ENCODE measurements at places on chromosomes 11 and 22.

DNA sequence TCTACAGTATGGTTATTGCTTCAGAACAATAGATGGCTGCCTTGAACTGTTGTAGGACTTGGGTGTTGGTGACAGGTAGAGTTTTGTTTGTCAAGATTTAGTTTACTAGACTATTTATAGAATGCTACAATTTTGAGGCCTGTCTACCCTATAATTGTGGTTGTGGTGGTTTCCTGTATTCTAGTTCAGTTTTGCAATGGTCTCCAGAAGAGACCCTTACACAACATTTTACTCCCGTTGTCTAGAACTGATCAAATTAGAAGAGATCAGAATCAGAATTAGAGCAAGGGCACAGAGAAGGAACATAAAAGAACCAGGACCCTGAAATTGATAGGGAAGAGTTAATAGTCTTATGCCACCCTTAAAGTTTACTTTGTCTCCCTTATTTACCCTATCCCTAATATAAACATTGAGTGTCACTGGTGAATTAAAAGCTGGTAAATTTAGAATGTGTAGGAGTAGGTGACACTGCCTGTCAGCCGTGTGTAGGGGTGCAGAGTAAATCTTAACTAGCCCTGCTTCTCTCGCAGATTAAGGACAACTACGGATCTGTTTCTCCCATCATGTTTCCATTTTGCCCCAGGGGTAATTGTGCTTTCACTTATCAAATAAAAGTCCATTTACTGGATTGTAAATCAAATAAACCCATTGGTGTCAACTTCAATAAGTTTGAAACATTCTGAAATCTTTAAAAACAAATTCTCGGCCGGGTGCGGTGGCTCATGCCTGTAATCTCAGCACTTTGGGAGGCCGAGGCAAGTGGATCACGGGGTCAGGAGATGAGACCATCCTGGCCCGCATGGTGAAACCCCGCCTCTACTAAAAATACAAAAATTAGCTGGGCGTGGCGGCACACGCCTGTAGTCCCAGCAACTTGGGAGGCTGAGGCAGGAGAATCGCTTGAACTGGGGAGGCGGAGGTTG, 10.9 kb upstream of the PHLDB1 start:
- no peak for DNase-seq

GRCh38 chr11:1041471-1041870, 5.0 kb upstream of the MUC6 start:
- no peak for DNase-seq

- no peak for DNase-seq
Observed at GRCh38 chr11:19349340-19350025, 108.7 kb upstream of the E2F8 start.

GRCh38 chr22:35592418-35592967, 24.6 kb downstream of the MB start:
- DNase-seq: no peak

GRCh38 chr22:28798810-28799605, 1.4 kb downstream of the XBP1 start:
- DNase-seq: peak; percentile 63

DNA sequence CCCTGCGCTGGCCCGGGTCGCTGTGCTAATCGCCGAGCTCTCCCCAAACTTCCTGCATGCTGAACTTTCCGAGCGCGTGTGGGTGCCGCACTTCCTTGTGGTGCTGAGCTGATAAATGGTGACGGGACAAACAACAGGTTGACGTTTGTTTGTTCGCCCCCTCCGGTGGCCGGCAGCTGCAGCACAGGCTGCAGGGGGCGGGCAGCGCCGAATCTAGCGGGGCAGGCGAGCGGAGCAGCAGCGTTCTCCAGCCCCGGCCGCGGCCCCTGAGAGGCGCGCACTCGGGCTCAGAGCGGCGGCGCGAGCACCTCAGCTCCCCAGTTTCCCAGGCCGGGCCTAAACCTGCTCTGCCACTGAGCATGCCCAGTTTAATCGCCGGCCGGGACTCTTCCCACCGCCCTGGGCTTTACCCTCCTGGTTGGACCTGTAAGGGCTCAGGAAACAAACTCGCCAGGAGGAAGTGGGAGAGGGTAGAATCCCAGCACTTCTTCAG, at the start of gene PDGFD:
TSS of gene PDGFD (minus strand) at position 120 of the 493 bp plus-strand sequence.
- peak; percentile 64 for DNase-seq

DNA sequence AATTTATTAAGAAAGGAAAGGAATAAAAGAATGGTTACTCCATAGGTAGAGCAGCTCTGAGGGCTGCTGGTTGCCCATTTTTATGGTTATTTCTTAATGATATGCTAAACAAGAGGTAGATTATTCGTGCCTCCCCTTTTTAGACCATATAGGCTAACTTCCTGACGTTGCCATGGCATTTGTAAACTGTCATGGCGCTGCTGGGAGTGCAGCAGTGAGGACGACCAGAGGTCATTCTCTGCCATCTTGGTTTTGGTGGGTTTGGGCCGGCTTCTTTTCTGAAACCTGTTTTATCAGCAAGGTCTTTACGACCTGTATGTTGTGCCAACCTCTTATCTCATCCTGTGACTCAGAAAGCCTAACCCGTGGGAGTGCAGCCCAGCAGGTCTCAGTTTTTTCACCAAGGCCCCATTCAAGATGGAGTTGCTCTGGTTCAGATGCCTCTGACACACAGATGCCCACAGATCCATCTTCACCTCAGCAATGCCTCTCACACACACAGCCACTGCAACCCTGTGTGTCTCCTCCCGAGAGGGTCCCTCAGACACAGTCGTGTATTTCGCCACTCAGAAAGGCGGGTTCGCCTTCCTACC, 16.4 kb upstream of the JAM3 start:
- DNase-seq: no peak

DNA sequence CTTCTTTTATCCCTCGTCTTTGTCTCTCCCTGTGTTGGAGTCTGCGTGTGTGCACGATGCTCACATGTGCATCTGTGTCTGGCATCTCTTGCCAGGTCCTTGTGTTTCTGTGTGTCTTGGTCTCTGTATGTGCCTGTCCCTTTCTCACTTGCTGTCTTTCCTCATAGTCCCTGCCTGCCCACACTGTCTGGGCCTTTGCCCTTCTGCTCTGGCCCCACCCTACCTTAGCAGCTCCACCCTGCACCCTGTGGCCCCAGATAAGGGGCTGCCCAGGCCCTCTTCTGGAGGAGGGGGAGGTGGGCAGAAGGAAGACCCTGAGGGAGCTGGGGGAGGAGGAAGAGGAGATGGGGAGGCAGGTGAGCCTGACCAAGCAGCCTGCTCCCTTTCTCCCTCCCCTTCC, 2.8 kb downstream of the EHBP1L1 start:
- DNase-seq: no peak

DNA sequence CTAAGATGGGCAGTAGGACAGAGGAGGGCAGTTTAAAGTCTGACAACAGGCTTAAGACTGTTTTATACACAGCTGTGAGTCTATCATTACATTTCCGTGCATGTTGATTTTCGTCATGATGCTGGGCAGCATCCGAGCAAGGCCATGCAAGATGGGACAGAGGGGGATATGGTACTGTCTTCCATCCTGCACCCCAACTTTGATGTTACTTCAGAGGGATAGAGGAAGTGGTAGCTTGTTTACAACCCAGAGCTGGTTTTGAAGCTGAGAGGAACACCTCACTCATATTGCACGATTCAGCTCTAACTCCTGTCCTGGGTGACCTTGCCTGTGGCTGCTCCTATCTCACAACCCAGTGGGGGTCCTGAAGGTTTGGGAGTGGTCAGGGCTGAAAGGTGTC, 3.0 kb upstream of the SORL1 start:
- no peak for DNase-seq

DNA sequence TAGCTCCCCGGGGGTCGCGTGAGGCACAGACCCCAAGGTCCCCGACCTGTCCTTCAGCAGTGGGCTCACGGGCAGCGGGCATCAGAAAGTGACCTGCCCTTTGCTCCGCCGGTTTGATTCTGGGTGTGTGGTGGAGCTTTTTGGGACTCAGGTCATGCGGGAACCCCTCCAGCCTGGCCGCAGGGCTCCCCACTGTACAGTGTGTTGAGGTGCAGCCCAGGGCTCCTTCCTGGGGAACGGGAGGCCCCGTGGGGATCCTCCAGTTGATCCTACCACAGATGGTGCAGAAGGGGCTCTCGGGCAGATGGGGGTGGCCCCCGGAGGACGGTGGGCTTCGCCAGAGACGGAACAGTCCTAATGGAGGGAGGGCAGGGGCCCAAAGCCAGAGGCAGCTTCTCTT, 24.2 kb downstream of the MUC6 start:
- no peak for DNase-seq

DNA sequence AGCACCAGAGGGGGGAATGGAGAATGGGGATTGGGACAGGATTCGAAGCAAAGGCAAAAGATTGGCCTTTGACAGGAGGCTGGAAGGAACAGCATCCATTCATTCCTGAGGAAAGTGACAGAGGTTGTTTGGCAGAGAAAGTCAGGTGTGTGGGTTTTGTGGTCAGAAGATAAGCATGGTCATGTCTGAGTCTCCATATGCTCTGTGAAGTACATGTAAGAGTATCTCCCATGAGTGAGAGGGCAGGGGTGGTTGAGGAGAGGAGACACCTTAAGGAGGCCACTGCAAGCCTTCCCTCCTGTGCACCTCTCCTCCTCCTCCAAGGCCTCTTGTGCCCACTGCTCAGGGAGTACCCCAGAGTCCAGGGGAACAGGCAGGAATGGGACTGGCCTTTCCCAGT, 1.9 kb upstream of the NLRP10 start:
- no peak for DNase-seq

DNA sequence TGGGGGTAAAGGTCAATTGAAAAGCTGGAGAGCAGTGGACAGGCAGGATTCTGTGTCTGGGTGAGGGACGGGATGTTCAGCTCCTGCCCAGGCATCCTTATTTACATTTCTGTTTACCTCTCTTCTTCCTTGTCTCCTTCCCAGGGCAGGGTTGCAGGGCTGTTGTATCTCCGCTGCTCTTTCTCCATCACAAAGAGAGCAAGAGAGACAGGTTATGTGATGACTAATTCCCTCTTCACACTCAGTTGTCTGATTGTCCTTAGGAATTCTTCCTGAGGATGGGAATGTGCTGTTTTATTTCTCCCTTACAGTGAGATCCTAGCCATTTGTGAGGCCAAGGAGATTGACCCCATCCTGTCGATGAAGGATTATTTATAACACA, 104.9 kb downstream of the VPREB1 start:
- no peak for DNase-seq

- no peak for DNase-seq
Observed at GRCh38 chr11:6653656-6654055, 2.0 kb downstream of the DCHS1 start.

GRCh38 chr22:33832558-33833151, 87.6 kb downstream of the LARGE1 start:
- no peak for DNase-seq

- no peak for DNase-seq
Observed at GRCh38 chr11:93822359-93822758, 28.1 kb downstream of the VSTM5 start.

DNA sequence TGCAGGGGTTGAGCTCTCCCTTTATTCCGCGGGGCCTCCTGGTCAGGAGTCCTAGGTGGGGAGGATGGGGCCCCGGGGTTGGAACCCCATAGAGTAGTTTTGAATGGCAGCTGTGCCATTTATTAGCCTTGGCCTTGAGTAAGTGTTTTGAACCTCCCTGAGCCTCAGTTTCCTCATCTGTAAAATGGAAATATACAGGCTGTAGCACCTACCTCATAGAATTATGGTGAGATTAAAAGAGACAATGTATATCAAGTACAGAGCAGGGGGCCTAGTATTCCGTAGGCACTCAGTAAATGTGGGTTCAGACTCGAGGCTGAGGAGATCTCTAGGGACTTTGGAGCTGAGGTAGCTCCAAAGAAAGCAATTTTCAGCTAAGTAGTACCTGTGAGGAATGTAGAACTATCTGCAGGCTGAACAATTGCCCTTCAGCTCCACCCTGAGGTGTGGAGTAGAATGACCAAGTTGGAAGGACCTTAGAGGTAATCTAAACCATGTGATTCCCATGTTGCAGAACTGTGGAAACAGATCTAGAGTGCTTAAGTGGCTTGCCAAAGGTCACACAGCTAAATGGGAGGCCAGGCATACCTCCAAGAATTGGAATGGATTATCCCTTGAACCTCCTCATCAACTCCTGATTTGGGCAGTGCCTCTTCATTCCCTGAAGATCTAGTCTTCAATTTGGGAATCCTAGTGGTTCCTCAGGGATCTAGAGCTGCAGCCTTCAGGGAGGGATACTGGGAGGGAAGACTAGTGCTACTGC, 682 bp downstream of the PGAP2 start:
- no peak for DNase-seq

DNA sequence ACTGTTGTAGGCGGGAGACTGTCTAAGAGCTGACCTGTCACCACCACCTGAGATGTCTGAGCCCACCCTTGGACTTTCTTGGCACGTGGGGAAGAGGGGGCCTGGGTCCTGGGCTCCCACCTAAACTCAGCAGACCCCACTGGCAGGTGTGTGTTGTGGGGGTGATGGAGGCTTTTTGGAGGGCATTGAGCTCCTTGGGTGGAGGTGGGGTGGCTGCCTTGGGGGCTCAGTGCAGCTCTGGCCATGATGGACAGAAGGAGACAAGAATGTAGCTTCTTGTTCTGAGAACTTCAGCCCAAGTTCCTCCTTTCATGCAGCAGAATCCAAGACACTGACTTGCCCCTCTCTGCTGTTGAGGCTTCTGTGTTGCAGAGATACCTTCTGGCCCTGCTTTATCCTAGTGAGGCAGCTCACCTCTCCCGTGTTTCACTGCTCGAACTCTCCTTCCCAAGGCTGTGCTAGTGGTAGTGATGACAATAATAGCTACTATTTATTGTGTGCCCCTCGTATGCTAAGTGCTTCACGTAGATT, 116.6 kb upstream of the OR4B1 start:
- DNase-seq: no peak

DNA sequence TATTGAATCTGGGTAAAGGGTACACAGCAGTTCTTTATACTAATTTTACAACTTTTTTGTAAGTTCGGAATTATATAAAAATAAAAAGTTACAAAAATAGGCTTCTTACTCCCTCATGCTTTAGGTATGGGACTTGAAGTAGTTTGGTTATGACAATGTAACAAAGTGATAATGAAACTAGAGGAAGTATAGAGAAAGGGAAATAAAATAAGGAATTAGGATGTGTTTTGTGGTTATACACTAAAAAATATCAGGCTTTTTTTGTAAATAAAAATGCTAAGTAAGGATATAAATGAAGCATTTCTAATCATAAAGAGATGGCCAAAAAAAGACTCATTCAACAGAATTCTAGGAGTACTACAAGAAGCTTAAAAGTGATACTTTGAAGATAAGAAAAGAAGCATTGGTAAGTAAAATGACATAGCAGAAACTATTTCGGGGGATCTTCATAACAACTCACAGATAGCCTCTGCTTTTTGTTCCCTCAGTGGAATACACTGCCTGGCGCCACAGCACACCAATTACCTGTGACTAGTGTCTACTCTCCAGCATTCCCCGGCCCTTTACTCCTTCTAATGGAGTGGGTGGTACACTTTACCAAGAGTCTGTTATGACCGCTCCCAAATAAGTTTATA, 322.7 kb upstream of the PITPNB start:
- no peak for DNase-seq

- no peak for DNase-seq
Observed at GRCh38 chr22:25795478-25795877, 53.5 kb downstream of the MYO18B start.

GRCh38 chr11:7592711-7593110, 78.9 kb downstream of the PPFIBP2 start:
- no peak for DNase-seq

- DNase-seq: no peak
Observed at GRCh38 chr11:40125054-40125453, 1334.4 kb downstream of the LRRC4C start.

- no peak for DNase-seq
Observed at GRCh38 chr11:128367573-128367972, 219.8 kb downstream of the ETS1 start.

GRCh38 chr11:44658506-44658850, 68.3 kb upstream of the TSPAN18 start:
- DNase-seq: no peak

- DNase-seq: no peak
Observed at GRCh38 chr11:107268977-107269376, 188.6 kb downstream of the CWF19L2 start.

GRCh38 chr22:29626497-29627195, 23.2 kb downstream of the NF2 start:
- DNase-seq: no peak
